ENCODE measurements at places on chromosomes 1 and 21.

DNA sequence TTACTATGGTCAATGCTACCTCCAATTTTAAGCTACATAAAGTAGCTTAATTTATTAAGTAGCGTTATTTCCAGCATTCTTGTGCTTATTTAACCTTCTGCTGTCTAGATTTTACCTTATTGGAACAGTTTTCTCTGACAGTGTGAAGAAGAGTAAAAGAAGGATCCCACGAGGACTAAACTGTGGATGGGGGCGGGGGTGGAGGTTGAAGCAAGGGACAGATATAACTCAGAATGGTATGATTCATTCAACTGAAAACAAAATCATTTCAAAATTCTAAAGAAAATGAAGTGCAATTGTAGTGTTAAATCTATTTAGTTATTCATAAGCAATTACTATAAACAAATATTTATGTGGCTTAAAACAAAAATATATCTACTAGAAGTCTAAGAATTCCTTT is 11.5 kb upstream of the VAV3 start:
- no peak for DNase-seq

DNA sequence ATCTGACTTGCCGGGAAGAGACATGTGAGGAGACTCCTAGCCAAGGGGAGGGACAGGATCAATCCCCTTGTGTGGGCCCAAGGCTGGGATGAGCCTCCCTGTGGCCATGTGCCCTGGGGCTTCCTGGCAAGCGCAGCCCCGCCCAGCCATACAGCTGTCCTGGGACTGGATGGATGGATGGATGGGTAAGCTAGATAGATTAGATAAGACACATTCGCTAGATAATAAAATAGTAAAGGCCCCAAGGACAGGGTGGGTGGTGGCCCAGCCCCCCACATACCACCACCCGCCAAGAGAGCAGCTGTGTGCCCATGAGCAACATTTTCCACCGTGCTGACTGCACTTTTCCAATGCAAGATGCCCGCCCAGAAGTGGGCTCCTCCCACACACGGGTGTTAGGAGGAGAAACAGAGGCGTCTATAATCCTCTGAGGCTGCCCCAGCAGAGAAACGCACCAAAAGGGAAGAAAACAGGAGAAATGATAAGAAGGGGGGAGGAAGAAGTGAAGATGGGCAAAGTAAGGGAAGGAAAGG is 25.1 kb downstream of the ZBTB17 start:
- DNase-seq = peak; percentile 61

- DNase-seq = no peak
Observed at GRCh38 chr1:187680823-187681222, 852.1 kb downstream of the PLA2G4A start.

- DNase-seq = no peak
Observed at GRCh38 chr1:2180297-2181245, 14.0 kb downstream of the FAAP20 start.

- DNase-seq = peak; percentile 34
Observed at GRCh38 chr1:160083968-160084770, 2.8 kb downstream of the KCNJ9 start.

DNA sequence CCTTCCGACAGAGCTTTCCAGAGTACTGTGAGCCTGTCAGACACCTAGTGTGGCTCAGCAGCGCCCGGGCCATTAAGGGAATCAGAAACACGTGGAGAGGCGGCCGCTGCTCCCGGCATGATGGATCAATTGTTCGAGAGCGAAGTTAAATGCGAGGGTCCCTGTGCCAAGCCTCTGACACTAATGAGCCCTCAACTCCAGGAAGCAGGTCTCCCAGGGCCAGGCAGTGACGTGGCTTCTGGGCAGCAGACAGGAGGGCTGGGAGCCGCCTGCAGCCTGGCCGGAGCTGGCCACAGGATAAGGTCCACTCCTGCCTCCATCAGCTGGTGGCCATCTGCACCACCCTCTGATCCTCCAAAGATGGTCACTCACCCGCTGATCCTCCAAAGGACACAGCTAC is 67.5 kb upstream of the CLDN14 start:
- no peak for DNase-seq

DNA sequence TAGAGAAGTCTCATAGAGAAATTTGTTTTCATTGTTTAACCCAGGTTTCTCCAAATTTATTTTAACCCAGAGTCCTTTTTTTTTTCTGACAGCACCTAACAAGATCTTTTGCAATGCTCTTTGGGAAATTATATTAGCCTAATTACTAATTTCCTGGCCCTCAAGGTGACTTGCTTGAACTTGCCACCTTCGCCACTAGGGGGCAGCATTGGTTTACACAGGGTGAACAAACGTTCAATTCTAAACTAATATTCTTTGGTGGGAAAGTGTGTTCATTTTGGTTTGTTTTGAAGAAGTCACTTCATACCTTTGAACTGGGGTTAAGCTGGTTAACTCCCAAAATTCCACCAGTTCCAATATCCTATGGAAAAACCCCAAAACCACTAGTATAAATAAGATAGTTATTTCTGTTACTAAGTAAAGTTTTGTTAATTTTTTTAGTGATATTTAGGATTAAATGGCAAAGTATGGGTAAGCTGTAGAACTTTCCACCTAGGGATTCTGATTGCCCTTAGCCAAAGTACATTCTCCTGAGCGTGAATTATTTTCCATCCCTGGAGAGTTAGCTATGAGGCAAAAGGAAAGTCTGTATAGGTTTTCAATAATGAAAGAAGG is 13.0 kb downstream of the CCDC190 start:
- peak; percentile 89 for DNase-seq

- peak; percentile 23 for DNase-seq
Observed at GRCh38 chr1:236608930-236609726, 4.8 kb upstream of the HEATR1 start.

DNA sequence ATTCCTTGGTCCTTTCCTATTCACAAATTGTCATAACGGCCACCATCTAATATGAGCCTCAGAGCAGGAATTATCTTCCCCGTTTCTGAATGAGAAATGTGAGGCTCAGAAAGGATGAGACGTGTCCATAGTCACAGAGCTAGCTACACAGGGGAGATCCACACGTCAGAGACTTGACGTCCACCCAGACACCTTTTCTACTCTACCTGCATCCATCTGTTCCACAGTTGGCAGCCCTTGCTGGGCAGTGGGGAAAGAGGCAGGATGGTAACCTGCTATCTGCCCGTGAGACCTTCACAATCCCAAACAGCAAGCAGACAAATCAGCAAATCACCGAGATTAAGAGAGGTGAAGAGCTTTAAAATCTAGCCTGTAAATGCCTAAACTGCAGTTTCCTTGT is 8.4 kb downstream of the RIMS3 start:
- no peak for DNase-seq

DNA sequence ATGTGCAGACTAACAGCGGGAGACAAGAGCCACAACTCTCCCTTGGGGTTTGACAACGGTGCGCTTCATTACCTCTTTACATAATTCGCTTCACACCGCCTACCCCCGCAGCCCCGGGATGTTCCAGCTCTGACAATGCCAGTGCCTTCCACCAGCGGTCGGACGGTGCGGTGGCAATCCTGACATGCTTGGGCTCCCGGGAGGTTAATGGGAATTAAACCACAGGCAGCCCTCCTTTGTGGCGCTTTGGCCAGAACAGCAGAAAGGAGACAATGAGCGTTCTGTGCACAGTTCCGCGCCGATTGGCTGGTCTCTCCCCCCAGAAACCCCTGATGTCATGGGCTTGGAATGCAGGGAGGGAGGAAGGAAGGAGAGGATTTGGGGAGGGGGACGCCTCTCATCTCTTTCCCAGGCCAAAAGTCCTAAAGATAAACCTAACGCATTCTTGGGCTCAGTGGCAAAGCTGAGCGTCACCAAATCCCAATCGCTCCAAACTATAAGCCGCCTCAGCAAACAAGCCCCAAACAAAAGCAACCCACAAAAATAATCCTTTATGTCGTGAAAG is 1.3 kb downstream of the CNN3 start:
- DNase-seq = peak; percentile 31

- no peak for DNase-seq
Observed at GRCh38 chr1:160658162-160658813, 11.4 kb upstream of the SLAMF1 start.

DNA sequence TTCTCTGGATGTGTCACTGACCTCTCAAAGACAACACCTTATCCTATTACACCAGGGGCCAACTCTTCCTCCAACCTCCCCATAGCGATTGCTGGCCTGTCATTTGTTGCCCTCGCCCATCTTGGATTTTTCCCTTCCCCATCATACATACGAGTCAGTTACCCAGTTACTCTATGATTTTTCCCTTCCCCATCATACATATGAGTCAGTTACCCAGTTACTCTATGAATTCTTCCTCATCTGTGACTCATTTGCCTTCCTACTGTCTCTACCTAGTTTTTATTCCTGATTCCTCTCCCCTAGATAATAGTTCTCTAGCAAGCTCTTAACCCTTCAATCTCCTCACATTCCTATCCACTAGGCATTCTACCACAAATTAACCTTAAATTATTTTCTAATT is 178.8 kb downstream of the NR5A2 start:
- DNase-seq = no peak

DNA sequence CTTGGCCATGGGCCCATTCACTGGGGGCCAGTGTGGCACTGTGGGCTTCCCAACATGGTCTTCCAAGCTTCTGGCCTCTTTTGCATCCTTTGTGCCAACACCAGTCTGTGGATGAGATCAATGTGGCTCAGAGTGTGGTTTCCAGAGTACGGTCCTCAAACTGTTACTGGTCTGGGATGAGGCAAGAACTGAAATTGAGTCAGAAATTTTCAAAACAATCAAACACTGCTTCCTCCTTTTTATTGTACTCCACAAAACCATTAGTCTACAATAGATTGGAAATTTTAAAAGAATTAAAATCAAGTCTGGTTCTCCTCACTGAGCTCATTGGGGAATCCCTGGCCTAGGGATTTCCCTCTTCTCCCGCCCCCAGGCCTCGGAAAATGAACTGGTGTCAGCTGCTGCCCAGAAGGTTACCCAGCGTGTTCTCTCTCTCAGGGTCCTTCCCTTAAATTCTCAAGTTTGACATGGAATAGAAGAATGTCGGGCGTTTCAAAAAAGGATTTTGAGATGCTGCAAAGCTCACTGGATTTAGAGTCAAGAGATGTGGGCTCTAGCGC is 222.0 kb downstream of the SDCCAG8 start:
- DNase-seq = no peak

DNA sequence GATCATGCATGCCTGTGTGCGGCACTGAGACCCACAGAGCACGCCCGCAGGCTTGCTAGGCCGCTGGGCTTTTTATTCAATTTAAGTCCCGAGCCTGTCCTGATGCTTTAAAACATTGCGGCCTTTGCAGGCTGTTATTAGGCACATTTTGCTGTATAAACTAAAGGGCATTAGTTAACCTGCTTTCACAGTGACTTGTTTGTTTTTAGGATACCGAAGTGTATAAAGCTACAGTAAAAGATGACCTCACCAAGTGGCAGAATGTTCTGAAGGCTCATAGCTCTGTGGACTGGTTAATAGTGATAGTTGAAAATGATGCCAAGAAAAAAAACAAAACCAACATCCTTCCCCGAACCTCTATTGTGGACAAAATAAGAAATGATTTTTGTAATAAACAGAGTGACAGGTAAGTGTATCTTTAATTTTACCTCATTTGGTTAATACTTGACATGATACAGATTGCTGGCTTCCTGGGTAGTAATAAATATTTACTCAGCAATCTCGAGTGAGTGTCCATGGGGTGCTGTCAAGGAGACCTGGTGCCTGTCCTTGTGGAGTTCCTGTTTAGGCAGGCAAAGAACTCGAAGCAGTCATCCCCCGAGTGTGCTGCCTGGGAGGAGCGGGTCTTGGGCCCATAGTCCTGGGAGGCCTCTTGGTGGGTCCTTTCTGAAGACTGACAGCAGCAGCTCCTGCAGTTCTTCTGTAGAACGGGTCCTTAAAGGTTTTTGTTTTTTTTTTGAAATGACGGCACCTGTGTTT is 40.1 kb downstream of the TRAPPC10 start:
- no peak for DNase-seq

DNA sequence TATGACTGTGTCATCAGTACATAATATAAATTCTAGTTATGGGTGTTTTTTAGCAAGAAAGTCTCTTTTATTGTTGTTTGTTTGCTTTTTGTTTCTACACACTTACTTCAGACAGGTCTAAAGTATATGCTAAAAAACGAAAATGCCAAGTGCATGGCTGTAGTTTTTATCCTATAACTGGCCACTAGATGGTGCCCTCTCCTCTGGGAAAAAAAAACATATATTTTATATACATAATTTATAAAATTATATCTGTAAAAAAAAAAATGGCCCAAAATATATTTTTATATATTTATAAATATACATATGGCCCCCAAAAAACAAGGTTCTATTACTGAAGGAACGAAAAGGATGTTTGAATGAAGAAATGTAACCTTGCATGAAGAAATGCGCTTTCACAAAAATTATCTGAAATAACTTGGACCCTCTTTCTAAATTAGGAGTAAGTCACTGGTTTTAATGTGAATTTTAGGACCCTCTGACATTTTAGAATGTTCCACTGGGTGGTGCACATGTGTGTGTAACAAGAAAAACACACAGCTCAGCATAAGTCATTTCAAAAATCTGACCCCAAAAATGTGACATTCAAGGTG is 93.5 kb downstream of the TTLL7 start:
- DNase-seq = peak; percentile 50

DNA sequence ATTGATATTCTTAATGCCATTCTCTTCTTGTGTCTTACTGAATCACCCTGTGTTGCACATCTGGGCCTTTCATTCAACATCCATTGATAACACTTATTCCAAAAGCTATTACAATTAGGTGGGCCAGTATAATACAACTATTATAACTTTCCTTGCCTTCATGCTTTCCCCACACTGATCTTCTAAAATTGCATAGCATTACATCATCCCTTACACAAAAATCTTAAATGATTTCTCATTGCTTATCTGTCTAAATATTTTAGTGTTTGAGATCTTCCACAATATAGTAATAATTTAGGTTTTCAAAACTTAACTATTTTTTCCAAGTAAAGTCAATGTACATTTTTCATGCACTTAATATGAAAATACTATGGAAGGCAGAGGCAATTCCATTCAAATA is 1634.1 kb downstream of the PLA2G4A start:
- DNase-seq = no peak

- no peak for DNase-seq
Observed at GRCh38 chr1:67427947-67428346, 2.3 kb downstream of the SERBP1 start.

- no peak for DNase-seq
Observed at GRCh38 chr1:167711797-167712196, 10.0 kb upstream of the MPZL1 start.

DNA sequence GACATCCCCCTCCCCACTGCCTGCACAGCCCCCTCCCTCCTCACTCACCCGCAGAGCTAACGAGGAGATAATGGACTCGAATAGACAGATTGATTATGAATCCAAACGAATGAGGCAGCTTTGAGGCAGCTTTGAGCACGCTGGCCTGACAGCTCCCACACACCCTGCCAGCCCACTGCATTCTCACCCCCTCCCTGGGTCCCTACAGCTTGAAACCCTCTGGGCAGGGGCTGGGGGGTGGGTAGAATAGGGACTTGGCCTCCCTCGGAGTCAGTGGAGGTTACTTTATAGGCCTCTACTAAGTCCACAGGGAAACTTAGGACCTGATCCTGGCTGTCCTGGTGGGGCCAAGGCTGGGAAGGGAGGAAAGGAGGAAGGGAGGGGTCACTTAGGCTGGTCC is 1.9 kb downstream of the NTRK1 start:
- DNase-seq = no peak

All from NAMALWA (cell line).